ENCODE measurements at places on chromosomes 12 and 14.

DNA sequence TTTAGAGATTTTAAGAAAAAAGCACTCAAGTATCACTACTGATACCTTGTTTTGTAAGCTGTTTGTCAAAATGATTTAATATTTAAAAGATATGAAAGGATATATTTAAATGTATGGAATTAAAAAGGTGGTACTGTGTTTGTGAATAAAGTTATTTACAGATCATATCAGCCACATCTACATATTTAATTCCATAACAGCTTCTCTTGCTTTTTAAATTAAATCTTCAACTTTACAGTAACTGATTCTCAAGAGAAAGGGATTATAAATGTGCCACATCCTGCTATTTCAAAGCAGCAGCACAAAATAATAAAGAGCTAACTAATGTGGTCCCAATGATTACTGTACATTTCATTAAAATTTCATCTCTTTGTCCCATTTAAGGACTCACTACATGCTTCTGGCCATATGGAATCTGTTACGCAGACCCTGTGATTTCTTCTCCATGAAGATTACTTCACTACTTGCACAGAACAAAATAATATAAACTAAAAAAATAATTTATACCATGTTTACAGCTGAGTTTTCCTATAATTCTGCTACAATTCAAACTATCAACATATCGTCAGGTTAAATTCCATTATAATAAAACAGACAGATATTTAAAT lies 117.8 kb downstream of the MED13L start:
- no peak for DNase-seq

GRCh38 chr12:93979189-93979588 lies 169.2 kb upstream of the PLXNC1 start:
- no peak for DNase-seq

DNA sequence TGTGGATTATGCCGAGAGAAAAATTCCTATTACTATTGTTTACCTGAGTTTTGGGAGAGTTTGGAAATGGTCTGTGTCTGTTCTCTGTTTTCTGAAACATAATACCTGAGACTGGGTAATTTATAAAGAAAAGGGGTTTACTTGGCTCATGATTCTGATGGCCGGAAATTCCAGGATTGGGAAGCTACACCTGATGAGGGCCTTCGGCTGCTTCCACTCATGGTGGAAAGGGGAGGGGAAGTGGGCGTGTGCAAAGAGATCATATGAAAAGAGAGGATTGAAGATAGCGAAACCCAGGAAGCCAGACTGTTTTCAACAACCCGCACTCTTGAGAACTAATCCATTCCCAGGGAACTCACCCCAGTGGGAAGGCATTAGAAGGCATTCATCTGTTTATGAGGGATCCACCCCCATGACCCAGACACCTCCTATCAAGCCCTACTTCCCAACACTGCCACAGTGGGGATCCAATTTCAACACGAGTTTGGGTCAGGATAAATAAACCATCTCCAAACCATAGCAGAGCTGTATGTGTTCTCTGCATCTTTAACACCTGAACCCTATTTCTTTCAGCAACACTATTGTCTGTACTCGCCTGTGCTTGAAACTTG lies 51.1 kb downstream of the APAF1 start:
- no peak for DNase-seq

- no peak for DNase-seq
These were observed 10.3 kb downstream of the ACVR1B start for GRCh38 chr12:51961834-51962233.

GRCh38 chr12:121530600-121531355 lies 50.0 kb downstream of the KDM2B start:
- DNase-seq, result no peak

- DNase-seq, result no peak
These were observed 11.8 kb downstream of the A2ML1 start for GRCh38 chr12:8834230-8834629.

- no peak for DNase-seq
These were observed 56.4 kb upstream of the KIF21A start for GRCh38 chr12:39499296-39499695.

- DNase-seq, result no peak
These were observed 21.9 kb upstream of the MAGOHB start for GRCh38 chr12:10635306-10635705.

GRCh38 chr12:32834122-32834521 lies 62.5 kb downstream of the PKP2 start:
- no peak for DNase-seq

GRCh38 chr14:24978862-24979724 lies 70.9 kb downstream of the STXBP6 start:
- DNase-seq, result no peak
